ENCODE measurements at places on chromosomes 5 and 9.

DNA sequence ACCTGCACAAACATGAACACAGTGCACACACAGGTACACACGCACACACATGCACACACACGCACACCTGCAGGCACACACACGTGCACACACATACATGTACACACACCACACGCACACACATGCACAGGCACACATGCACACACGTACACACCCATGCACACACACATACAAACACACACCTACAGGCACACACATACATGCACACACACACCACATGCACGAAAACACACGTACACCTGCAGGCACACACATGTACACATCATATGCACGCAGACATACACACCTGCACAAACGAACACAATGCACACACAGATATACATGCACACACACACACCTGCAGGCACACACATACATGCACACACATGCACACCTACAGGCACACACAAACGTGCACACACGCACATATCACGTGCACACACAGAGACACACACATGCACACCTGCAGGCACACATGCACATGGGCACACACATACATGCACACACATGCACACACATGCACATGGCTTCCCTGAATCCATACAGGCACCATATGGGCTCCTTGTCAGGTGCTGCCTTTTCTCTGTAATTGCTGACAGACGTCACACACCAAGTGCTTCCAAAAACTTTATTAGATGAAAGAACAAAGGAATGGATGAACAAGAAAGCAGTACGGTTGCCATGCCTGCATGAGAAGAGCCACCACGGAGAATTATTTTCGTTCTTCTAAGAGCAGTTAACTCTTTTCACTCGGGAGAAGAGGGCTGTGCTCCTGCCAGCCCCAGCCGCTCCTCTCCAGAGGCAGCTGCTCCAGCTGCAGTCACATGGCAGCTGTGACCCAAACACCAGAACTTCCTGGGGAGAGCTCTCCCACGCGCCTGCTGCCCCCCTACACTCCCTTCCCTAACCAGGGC lies 57.2 kb downstream of the EXD3 start:
- no peak for DNase-seq

- DNase-seq = no peak
Measured at GRCh38 chr5:157352756-157353340, 86.9 kb downstream of the CYFIP2 start.

DNA sequence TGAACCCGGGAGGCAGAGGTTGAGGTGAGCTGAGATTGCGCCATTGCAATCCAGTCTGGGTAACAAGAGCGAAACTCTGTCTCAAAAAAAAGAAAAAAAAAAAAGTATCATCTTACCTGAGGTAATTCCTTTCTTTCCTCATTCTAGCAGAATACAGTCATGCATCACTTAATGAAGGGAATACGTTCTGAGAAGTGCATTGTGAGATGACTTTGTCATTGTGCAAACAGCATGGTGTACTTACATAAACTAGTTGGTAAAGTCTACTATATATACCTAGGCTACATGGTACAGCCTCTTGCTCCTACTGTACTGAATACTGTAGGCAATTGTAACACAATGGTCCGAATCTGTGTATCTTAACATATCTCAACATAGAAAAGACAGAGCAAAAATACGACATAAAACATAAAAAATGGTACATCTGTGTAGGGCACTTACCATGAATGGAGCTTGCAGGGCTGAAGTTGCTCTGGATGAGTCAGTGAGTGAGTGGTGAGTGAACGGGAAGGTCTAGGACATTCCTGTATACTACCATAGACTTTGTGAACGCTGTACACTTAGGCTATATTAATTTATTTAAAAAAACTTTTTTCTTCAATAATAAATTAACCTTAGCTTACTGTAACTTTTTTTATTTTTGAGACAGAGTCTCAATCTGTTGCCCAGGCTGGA lies 100.4 kb downstream of the GLDC start:
- DNase-seq = no peak

- DNase-seq = no peak
Measured at GRCh38 chr5:110854200-110854599, 115.4 kb downstream of the SLC25A46 start.

DNA sequence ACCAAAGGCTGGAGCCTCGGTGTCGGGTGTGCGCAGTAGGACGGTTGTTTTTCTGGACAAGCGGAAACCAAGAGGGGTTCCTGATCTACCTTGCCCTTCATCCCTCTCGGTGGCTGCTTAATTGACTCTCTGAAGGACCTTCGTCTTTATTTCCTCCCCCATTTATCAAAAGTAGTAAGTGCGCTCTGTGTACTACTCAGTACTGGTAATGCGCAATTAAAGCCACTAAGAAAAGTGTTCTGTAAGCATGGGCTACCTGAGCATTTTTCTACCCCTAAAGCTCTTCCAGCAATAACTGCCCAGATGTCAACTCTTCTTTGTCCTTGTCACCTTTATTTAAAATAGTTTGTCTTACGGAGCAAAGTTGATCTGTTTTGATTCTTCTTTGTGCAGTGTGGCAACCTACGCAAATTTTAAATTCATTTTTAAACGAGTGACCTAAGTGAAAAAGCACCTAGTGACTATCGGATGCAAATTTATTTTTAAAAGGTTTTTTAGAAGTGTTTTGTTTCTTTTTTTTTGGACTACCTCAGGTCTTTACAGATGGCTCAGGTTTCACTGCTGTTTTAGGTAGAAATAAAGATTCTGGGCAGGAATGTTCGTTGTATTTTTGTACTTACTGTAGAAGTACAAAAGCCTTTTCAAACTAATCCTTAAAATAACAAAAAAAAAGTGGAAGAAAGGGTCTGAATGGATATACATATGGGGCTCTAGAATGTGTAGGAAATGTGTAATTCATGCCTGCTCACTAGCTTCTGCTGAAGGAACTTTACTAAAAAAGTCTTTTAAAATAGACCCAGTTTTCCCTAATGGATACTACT lies 2.0 kb downstream of the JMY start:
- DNase-seq = no peak

GRCh38 chr9:23596913-23597634 lies 229.0 kb downstream of the ELAVL2 start:
- no peak for DNase-seq

GRCh38 chr5:172593721-172594235 lies 47.3 kb upstream of the NEURL1B start:
- no peak for DNase-seq

DNA sequence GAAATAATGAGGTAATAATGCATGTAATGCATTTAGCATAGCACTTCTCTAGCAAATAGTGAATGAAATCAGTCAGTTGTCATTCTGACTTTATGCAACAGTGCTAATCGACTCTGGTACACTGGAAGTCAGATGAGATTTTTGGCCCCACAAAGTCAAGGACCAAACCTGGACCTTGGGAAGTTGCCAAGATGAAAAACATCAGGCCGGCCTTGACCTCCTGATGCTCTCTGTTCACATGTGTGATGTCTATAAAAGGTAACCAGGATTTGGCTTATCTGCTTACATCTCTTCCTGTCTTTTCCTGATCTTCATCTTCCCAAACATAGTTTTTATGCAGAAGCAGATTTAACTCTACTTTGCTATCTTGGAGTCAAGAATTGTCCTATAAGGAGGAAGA lies 39.5 kb downstream of the SLC22A5 start:
- no peak for DNase-seq

- no peak for DNase-seq
Measured at GRCh38 chr9:117718701-117719100, 14.5 kb downstream of the TLR4 start.

GRCh38 chr5:113169720-113170119 lies 193.1 kb downstream of the DCP2 start:
- no peak for DNase-seq

GRCh38 chr9:120904061-120904977 lies 22.3 kb downstream of the TRAF1 start:
- DNase-seq = no peak

- DNase-seq = no peak
Measured at GRCh38 chr9:68851657-68852056, 146.6 kb downstream of the PIP5K1B start.

DNA sequence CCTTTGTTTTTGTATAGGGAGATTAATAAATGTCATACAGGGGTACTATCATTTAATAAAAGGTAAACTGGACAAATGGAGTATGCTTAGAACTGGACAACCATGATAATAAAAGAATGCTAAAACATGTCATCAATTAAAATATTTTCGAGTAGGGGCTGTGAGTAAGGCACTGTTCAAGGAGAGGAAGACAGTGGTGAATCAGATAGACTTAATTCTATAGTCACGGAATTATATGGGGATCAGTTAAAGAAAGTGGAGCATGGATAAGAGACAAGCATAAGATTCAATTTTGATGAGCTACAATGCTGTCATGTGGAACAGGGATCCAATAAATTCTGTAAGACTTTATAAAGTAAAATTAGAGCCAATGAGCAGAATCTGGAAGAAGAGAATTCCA lies 104.5 kb downstream of the HMHB1 start:
- no peak for DNase-seq

- DNase-seq = no peak
Measured at GRCh38 chr5:39014561-39014960, 59.6 kb downstream of the RICTOR start.

- no peak for DNase-seq
Measured at GRCh38 chr5:29642601-29643000, 1550.9 kb upstream of the CDH6 start.

DNA sequence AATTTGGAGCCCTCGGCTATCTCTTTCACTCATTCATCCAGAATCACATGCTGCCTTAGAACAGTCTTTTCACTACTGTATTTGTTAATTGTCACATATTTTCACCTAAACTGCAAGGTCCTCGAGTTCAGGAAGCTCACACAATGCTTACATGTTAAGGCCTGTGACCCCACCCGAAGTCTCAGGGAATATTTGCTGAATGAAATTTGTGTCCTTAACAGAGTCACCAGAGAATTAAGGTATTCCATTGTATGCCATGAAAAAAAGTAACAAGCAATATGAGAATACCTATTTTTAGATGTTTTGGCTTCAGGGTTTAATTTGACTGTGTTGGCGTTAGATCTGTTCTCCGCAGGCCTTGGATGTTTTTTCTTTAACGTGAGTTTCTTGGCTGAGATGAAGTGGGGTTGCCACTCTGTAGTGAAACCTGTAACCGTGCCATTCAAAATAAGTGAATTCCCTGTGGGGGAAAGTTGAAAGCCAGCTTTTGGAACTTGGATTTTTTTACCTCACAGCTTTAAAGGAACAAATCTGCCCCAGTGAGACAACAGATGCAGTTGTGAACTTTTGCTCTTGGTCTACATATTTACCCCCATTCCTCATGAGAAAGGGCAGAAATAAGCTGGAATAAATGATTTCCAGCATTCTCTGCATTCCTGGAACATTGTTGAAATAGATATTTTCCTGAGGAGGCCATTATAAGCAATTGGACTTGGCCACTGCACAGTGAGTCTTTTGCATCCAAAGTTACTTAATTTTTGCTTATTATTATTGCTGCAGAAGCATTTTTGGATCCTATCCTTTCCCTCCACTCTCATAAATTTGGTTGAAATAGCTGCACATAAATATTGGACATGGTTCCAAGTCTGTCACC lies 35.9 kb upstream of the FBP1 start:
- no peak for DNase-seq

- DNase-seq = no peak
Measured at GRCh38 chr9:93096131-93096802, at the start of gene CARD19. TSS of gene CARD19 (plus strand) at chr9:93096217. CDS start at chr9:93096346, 129 bp downstream.

GRCh38 chr9:117189121-117189520 lies 225.7 kb downstream of the ASTN2 start:
- no peak for DNase-seq

GRCh38 chr5:134436523-134437339 lies 25.1 kb upstream of the CDKN2AIPNL start:
- peak; percentile 8 for DNase-seq

- DNase-seq = no peak
Measured at GRCh38 chr9:97742545-97742944, 45.4 kb upstream of the XPA start.

DNA sequence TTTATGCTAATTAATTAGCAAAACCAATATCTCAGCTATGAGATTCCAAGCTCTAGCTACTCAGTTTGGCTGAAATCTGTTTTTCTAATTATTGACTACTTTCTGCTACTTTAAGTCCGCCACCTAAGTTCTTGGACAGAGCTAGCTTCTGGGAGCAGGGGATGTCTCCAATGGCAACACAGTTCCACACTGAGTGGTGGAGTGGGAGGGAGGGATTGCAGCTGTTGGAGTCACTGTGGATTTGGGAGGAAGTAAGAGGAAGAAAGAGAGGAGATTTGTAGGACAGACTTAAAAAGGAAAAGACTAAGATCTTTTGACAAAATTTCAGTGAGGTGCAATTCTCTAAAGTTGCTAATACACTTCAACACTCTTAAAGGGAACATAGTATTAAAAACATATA lies 450.8 kb downstream of the NFIB start:
- no peak for DNase-seq

GRCh38 chr5:33472805-33473409 lies 32.1 kb downstream of the TARS1 start:
- DNase-seq = no peak

All from stimulated activated CD4-positive, alpha-beta T cell treated with anti-CD3 and anti-CD28 coated beads, Interleukin-1b, Interleukin-23, amount 100 ng/mL, for 4 hours (primary cell).